ENCODE measurements at places on chromosomes 7 and 10. TPM values are rescaled to one million over a fixed set of nuclear protein-coding genes. Genes with fewer than 3 reads are reported as not detected.

GRCh38 chr10:132637477-132638129, 100.0 kb downstream of the INPP5A start:
- H3K27ac ChIP-seq = peak overlapping the region; percentile 4
- no peak overlapping the region for H3K4me3 ChIP-seq
- H3K36me3 ChIP-seq = no peaks in the 10 kb centered on the region
- H3K27me3 ChIP-seq = no peaks in the 10 kb centered on the region
- peaks cover 3% of the 10 kb centered on the region for H3K4me1 ChIP-seq

DNA sequence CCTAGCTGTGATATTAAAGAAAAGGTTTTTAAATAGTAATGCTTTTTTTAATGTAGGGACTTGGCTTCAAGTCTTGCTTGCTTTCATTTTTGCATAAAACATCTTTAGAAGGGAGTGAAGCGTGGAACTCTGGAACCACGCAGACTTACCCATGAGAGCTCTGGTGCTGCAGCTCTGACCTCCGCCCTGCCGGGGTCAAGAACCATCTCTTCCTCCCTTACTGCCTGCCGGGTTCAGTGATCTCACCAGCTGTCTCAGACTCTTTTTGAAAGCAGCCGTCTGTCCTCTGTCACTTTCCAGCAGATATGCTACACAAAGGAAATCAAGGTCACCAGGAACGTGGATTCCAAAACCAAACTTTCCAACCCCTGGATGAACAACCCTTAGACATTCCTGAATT, 353.8 kb downstream of the GPR37 start:
- no peaks in the 10 kb centered on the region for H3K4me1 ChIP-seq
- H3K27ac ChIP-seq = no peak overlapping the region
- no peaks in the 10 kb centered on the region for H3K36me3 ChIP-seq
- no peaks in the 10 kb centered on the region for H3K27me3 ChIP-seq
- peak overlapping the region; percentile 11 for H3K4me3 ChIP-seq

DNA sequence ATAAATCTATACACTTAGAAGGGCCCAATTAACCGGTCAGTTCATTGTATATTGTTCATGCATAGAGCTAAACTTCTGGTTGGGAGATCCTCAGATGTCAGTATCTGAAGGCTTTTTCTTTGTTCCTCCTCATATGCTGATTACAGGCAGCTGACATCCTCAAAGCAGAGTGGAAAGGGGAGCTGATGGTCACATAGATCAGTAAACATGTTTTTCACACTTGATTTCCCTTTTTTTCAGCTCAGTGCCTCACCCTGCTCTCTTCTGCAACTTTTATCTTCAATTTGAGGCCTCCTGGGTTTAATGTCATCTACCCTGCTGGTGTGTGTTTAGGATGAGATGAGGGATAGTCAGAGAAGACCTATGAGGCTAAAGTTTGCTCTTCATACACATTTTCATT, 297.9 kb upstream of the FZD1 start:
- no peaks in the 10 kb centered on the region for H3K4me1 ChIP-seq
- no peak overlapping the region for H3K27ac ChIP-seq
- no peak for DNase-seq
- no peak overlapping the region for H3K4me3 ChIP-seq
- H3K36me3 ChIP-seq = no peaks in the 10 kb centered on the region

DNA sequence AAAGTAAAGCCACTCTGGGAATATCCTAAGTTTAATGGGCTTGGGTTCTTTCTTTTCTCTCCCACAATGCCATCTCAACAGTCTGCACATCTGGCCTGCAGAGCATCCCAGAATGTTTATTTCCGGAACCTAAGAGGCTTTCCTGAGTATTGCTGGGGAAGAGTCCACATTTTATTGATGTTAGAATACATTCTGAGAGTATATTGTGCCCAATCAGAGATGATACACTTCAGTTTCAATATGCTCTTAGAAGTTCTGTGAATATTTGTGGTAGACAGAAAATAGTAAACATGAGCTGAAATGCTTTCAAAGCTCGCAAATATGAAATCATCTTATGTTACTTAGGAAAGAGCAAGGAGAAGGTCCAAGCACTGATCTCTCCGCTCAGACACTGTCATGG, 200.6 kb downstream of the TWIST1 start:
- no peaks in the 10 kb centered on the region for H3K27me3 ChIP-seq
- DNase-seq = no peak
- no peaks in the 10 kb centered on the region for H3K4me1 ChIP-seq
- no peak overlapping the region for H3K4me3 ChIP-seq
- no peaks in the 10 kb centered on the region for H3K36me3 ChIP-seq

GRCh38 chr10:96671211-96671890, 49.0 kb downstream of the PIK3AP1 start:
- H3K27me3 ChIP-seq = no peaks in the 10 kb centered on the region
- DNase-seq = no peak
- H3K4me1 ChIP-seq = no peaks in the 10 kb centered on the region
- no peak overlapping the region for H3K27ac ChIP-seq

DNA sequence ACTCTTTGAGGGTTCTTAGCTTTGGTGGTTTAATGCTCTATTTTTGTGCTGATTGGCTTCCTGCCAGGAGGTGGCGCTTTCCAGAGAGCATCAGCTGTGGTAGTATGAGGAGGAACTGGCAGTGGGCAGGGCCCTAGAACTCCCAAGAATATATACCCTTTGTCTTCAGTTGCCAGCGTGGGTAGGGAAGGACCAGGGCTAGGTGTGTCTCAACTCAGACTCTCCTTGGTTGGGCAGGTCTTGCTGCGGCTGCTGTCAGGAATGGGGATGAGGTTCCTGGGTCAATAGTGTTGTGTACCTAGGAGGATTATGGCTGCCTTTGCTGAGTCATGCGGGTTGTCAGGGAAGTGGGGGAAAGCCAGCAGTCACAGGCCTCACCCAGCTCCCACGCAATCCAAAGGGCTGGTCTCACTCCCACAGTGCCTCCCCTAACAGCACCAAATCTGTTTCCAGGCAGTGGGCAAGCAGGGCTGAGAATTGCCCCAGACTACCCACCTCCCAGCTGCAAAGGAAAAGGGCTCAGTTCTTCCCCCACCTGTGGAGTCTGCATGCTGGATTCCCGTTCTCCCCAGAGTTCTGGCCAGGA, 191.5 kb downstream of the PHTF2 start:
- no peaks in the 10 kb centered on the region for H3K4me1 ChIP-seq
- H3K27me3 ChIP-seq = no peaks in the 10 kb centered on the region
- H3K27ac ChIP-seq = no peak overlapping the region
- no peaks in the 10 kb centered on the region for H3K36me3 ChIP-seq
- DNase-seq = no peak

- no peak for DNase-seq
- H3K27me3 ChIP-seq = no peaks in the 10 kb centered on the region
- no peaks in the 10 kb centered on the region for H3K36me3 ChIP-seq
- no peaks in the 10 kb centered on the region for H3K4me1 ChIP-seq
- H3K4me3 ChIP-seq = no peak overlapping the region
Measured at GRCh38 chr7:122457969-122458368, 153.4 kb upstream of the FEZF1 start.

DNA sequence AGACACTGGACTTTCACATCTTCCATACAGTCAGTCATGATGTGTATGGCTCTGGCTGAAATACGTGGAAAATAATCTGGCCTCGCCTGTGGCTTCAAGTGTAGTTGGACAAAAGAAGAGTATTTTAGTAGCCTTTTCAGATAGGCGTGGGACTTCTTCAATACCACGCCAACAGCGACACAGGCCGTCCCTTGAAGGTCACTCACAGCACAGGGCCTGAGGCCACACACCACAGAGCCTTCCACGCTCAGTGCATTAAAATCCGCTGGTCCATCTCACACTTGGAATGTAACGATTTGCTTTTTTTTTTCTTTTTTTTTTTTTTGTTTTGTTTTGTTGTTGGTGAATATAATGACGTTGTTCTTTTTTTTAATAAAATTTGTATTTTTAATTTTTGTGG, 51.8 kb upstream of the SUN1 start:
- DNase-seq = no peak
- H3K27me3 ChIP-seq = no peaks in the 10 kb centered on the region
- no peak overlapping the region for H3K27ac ChIP-seq
- H3K4me1 ChIP-seq = no peaks in the 10 kb centered on the region

- H3K4me1 ChIP-seq = no peaks in the 10 kb centered on the region
- DNase-seq = no peak
- H3K27me3 ChIP-seq = no peaks in the 10 kb centered on the region
- no peaks in the 10 kb centered on the region for H3K36me3 ChIP-seq
Measured at GRCh38 chr7:89001306-89001705, 205.8 kb upstream of the TEX47 start.

Gene FAM237B
- not detected for total RNA-seq

Gene MALRD1
- not detected for total RNA-seq

Data from uterus (tissue), 4 donors.